ENCODE measurements at places on chromosomes 2 and 18.
A peak's percentile ranks its signal among the peaks of the same experiment; 100 is the strongest.

GRCh38 chr18:9334973-9335696 is 562 bp downstream of the TWSG1 start:
- no peak for DNase-seq
- H3K4me1 ChIP-seq, result peaks cover 14% of the 10 kb centered on the region
- H3K27me3 ChIP-seq, result peaks cover 3% of the 10 kb centered on the region
- H3K36me3 ChIP-seq, result peaks cover 9% of the 10 kb centered on the region
- peak overlapping the region; percentile 20 for H3K27ac ChIP-seq

DNA sequence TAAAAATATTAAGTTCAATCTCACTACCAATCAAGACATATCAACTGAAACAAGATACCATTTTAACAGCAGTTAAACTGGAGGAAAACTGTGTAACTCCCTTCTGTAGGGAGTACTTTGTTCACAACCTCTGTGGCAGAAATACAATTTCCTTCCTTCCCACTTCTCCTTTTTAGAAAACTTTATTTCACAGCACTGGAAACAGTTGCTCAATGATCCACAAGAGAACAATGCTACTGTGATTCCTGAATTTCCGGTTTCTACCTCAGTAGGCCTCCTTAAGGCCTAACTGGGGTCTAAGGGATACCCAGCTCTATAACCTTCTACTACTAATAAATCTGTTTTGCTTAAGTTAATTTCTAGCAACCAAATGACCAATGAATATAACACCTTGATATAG is 14.1 kb downstream of the TLK1 start:
- peak overlapping the region; percentile 4 for H3K27ac ChIP-seq
- DNase-seq, result no peak
- no peak overlapping the region for H3K4me3 ChIP-seq
- H3K4me1 ChIP-seq, result peaks cover 73% of the 10 kb centered on the region

DNA sequence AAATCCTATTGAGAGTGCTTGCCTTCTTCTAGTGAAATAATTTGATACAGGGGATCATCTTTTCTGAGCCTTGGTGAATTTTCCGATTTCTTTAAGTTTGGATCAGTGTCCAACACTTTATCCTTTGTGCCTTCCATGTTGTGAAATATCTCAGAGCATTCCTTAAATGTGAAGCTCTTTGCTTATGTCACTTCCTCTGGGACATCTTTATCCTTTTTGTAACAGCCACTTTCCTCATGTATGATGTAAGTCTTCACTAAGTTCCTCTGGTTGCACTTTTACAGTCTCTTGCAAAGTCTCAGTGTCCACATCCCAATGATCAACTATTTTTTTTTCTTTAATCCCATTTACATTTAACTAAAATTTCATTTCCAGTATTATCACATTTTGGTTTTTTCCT is 254.2 kb downstream of the EN1 start:
- H3K4me3 ChIP-seq, result no peak overlapping the region
- no peak overlapping the region for H3K27ac ChIP-seq
- H3K36me3 ChIP-seq, result no peaks in the 10 kb centered on the region
- DNase-seq, result no peak

- no peak overlapping the region for H3K27ac ChIP-seq
- no peaks in the 10 kb centered on the region for H3K36me3 ChIP-seq
- H3K4me3 ChIP-seq, result no peak overlapping the region
- DNase-seq, result no peak
Measured at GRCh38 chr2:209380293-209380692, 43.6 kb upstream of the MAP2 start.

DNA sequence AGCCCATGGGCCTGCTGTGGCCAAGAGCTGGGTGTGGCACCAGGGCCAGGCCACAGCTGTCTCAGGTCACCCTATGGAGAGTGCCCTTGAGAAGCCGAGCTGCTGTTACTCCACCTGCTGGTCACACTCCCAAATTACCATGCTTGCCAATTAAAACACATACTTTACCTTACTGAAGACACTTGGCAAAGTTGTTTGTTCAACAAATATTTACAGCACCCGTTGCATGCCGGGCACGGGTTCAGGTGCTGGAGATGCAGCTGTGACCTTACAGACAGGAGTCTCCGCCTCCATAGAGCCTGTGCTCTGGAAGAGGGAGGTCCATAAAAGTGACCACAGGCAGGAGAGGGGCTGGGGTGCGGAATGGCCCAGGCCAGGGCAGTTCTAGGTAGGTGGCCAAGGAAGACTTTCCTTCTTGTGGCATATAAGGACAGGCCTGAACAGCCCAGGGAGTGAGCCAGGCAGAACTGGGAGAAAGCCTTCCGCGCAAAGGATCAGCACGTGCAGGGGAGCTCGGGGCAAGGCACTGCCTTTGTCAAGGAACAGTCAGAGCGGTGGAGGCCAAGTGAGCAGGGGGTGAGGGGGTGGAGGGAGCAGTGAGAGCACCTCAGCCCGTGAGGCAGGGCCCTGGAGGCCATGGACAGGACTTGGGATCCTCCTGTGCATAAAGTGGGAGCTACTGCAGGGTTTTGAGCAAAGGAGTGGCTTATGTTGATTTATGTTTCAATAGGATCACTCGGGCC is 23.6 kb upstream of the RBM44 start:
- H3K27me3 ChIP-seq, result no peaks in the 10 kb centered on the region
- no peaks in the 10 kb centered on the region for H3K4me1 ChIP-seq
- H3K36me3 ChIP-seq, result peaks cover 48% of the 10 kb centered on the region
- no peak overlapping the region for H3K4me3 ChIP-seq
- H3K27ac ChIP-seq, result no peak overlapping the region
- DNase-seq, result peak; percentile 37

- H3K27ac ChIP-seq, result no peak overlapping the region
- DNase-seq, result no peak
- peaks cover 39% of the 10 kb centered on the region for H3K4me1 ChIP-seq
- H3K27me3 ChIP-seq, result peaks cover 2% of the 10 kb centered on the region
- no peak overlapping the region for H3K4me3 ChIP-seq
Measured at GRCh38 chr2:112061840-112062239, 6.8 kb downstream of the TMEM87B start.

DNA sequence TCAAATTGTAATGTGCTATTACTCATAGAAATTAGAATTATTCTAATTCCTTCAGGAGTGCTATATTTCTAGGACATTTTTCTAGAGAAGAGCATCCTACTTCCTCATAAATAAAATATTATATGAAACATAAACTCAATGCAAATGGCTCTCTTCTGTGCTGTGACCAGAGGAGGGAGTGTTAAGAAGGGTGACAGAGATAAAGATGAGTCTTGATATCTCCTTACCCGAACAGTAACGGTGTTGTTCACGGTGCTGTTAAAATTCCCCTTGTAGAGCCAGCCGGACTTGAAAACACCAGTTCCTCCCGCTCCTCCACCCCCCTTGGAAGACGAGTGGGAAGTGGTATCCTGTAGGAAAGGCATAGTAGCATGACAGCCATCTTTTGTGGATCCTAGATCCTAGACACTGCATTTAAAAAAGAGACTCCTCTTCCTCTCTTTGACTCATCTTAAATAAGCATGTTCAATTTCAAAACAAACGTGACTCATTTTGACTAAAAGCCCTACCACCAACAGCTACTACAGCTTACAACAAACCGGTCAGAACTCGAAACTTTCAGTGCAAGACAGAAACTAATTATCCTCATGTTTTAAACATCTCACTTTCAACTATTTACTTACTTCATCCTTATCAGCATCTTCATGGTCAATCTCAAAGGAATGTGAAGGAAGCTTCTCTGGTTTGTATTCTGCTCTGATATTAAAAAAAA is 156.3 kb downstream of the DOCK10 start:
- no peak overlapping the region for H3K4me3 ChIP-seq
- peak overlapping the region; percentile 24 for H3K27ac ChIP-seq
- H3K27me3 ChIP-seq, result no peaks in the 10 kb centered on the region
- H3K4me1 ChIP-seq, result peaks cover 18% of the 10 kb centered on the region

All from immature natural killer cell (primary cell).